Caudate nucleus (tissue), 63 donors: ENCODE measurements at places on chromosomes 13 and 19.

GRCh38 chr19:31075146-31075655 lies 274.0 kb downstream of the TSHZ3 start:
- no peak for DNase-seq

GRCh38 chr13:110371550-110372465 lies 64.7 kb downstream of the COL4A2 start:
- DNase-seq: no peak

- no peak for DNase-seq
These were observed 984 bp downstream of the RPS11 start for GRCh38 chr19:49497047-49497788.

DNA sequence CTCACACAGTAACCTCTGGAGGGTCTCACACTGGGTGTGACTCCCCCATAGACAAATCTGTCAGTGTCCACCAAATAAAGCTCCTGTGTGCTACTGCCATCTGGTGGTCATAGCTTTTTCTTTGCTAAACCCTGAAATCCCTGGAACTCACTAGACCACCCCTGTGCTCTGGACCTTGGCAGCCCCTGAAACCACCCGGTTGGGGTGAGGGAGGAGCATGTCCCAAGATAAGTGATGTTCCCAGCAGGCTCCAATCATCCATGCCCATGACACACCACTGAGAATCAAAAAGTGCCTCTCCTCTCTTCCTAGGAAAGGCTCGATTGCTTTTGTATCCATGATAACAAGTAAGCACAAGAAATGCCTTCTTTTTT lies 6.5 kb upstream of the HSD17B14 start:
- DNase-seq: no peak

GRCh38 chr19:11196406-11197287 lies 698 bp downstream of the KANK2 start:
- DNase-seq: no peak

DNA sequence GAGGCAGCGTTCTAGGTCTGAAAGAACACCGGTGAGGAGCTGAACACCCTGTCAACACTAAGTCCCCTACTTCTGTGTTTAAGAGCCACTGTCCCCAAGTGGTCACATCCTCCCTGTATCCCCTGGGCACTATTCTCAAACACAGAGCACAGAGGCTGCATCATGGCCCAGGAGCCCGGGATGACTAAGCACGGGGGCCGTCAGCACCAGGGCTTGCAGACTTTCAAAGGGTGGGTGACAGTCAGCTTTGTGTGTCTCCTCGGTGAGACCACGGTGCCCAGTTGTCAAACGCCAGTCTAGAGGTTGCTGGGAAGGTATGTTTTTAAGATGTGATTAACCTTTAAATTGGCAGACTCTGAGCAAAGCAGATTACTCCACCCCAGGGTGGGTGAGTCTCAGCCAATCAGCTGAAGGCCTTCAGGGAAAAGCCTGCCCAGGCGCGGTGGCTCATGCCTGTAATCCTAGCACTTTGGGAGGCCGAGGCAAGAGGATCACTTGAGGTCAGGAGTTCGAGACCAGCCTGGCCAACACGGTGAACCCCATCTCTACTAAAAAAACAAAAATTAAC lies 8.0 kb downstream of the MAP2K2 start:
- DNase-seq: no peak

- DNase-seq: no peak
These were observed 1002.4 kb upstream of the PCDH9 start for GRCh38 chr13:68232351-68233130.

GRCh38 chr19:10096615-10096963 lies 5.9 kb downstream of the ANGPTL6 start:
- no peak for DNase-seq

DNA sequence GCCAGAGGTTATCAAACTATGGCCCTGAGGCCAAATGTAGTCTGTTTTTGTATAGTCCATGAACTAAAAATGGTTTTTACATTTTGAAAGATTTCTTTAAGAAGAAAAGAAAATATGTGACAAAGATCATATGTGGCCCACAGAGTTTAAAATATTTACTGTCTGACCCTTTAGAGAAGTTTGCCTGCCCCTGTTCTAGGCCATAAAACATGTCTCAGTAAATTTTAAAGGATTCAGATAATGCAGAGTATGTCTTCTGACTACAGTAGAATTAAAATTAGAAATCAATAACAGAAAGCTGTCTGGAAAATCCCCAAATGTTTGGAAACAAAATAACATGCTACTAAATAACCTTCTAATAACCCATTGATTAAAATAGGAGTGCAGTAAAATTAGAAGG lies 86.3 kb downstream of the KCNRG start:
- no peak for DNase-seq

DNA sequence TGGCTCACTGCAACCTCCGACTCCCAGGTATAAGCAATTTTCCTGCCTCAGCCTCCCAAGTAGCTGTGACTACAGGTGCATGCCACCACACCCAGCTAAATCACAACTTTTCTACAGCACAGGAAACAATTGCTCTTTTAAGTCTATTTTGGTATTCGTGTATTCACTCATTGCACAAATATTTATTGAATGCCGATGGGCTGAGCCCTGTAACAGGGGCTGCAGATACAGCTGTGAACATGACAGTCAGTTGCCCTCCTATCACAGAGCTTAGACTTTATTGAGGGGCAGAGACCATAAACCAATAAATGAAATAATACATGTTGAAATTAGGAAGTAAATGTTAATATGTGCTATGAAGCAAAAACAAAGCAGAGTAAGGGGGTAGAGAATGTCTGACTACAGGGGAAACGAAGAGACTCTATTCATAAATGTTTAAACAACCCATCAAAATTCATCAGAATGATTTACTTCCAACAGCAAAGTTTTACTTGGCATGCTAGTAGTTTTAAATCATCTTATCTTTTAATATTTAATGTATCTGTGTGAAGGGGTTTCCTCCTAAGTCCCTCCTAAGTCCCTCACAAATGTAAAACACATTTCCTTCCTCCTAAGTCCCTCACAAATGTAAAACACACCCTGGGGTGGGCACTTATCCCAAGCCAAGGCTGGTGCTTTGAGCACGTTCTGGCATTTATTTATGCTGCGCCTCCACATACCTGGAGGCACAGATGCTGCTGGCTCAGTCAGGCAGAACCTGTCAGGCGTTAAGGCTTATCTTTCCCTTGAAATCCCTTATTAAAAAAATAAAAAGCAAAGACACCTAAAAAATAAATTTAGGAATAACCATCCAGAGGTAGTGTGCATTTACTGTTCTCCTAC lies 140.8 kb downstream of the MIPEP start:
- no peak for DNase-seq

DNA sequence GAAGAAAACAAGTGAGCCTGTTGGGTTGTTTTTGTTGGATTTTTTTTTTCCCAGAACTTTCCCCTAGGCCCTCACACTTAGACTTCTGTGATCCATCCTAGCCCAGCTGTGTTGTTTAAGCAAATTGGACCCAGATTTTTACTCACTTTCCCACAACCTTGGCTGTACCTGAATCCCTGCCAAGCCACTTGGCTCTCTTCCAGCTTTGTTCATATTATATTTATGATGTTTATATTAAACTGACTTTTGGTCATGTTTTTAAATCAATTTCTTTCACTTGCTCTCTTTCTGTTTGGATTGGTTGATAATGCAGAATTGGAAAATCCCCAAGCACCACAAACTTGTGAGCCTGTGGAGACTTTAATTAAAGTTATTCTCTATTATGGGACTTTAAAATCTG lies 16.6 kb downstream of the OLFM4 start:
- no peak for DNase-seq

GRCh38 chr13:59450229-59450628 lies 713.5 kb downstream of the DIAPH3 start:
- no peak for DNase-seq

DNA sequence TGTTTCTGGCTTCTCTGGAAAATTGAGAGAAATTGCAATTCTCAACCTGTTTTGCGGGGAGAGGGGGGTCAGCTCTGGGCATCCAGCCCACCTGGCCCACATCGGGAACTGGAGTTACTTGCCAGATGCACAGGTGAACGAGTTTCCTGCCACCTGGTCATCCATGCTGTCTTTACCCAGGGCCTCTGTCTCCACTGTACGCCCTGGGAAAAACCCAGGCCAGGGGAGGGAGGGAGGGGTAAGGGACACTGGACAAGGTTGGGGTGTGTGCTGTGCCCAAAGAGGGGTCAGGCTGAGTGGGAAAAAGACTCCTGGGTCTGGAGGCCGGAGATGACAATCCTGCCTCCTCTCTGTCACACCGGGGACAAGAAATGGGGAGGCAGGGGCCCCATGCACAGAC lies 307.6 kb downstream of the ZNF536 start:
- no peak for DNase-seq

GRCh38 chr19:54428323-54429175 lies 13.3 kb downstream of the TTYH1 start:
- DNase-seq: no peak

DNA sequence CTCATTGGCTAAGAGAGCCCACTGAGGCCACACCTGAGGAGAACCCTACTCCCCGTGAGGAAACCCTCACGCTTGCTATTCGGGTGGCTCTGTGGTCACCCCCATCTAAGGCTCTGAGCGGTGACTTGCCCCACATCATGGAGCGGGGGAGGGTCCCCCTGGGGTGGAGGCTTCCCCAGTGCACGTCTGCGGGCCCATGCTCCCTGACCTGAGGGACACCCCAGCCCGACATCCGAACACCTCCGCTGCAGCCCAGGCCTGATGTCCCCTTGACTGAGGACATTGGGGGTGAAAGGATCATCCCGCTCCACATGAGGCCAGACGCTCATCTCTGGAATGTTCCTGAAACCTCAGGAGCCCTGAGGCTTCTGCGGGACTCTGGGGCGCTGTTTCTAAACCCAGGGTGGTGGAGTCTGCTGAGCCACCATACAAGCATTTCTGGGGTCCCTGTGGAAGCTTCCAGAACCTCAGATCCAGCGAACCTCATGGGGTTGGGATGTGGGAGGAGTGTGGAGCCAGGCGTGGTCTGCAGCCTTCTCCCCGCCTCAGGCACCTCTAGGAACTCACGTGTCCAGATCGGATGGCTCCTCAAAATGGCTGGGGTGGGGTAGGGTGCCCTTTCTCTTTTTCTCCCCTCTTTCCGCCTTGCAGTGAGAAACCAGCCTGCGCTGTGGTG lies 19.9 kb downstream of the TMED1 start:
- DNase-seq: no peak

DNA sequence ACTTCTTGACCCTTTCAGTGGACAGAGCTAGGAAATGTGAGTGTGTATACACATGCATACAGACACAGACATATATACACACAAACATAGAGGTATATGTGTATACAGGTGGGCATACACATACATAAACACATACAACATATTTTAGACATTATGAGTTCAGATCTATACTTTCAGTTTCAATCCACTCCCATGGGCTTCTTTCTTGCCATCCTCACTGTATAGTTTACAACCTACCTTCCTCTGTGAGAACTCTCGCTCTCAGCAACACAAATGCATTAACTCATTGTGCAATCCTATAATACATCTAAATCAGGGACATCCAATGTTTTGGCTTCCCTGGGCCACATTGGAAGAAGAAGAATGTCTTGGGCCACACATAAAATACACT lies 21.2 kb upstream of the SCEL start:
- DNase-seq: no peak

DNA sequence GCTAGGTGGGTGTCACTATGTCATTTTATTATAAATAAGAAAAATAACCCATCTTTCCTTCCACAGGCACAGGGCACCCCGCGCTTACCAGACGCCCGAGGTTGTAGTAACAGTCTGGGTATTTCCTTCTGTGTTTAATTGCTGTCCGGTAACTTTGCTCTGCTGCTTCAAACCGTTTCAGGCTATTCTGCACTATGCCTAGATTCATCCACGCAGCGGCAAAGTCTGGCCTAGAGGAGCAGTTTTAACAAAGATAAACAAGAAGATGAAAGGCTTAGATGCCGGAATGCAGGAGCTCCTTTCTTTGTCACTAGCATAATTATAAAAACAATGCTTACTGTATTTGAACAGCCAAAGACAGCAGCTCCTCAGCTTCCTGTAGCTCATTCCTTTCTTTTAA lies 36.9 kb upstream of the GGACT start:
- no peak for DNase-seq

GRCh38 chr13:20230913-20231838 lies 943 bp downstream of the GJB6 start:
- DNase-seq: no peak

- DNase-seq: no peak
These were observed 37.6 kb upstream of the RNF113B start for GRCh38 chr13:98214707-98215106.

- no peak for DNase-seq
These were observed at the start of gene ARL11 for GRCh38 chr13:49627831-49628652. TSS of gene ARL11 (plus strand) at chr13:49628507. CDS start at chr13:49630448, 1,941 bp downstream.

GRCh38 chr19:4094761-4095487 lies 28.2 kb upstream of the ZBTB7A start:
- no peak for DNase-seq
